ENCODE measurements at places on chromosomes 6 and 20.

- DNase-seq: peak; percentile 26
These were observed 67.3 kb downstream of the SCML4 start for GRCh38 chr6:107756660-107757355.

GRCh38 chr6:150490586-150490985 is 109.1 kb upstream of the PLEKHG1 start:
- no peak for DNase-seq

DNA sequence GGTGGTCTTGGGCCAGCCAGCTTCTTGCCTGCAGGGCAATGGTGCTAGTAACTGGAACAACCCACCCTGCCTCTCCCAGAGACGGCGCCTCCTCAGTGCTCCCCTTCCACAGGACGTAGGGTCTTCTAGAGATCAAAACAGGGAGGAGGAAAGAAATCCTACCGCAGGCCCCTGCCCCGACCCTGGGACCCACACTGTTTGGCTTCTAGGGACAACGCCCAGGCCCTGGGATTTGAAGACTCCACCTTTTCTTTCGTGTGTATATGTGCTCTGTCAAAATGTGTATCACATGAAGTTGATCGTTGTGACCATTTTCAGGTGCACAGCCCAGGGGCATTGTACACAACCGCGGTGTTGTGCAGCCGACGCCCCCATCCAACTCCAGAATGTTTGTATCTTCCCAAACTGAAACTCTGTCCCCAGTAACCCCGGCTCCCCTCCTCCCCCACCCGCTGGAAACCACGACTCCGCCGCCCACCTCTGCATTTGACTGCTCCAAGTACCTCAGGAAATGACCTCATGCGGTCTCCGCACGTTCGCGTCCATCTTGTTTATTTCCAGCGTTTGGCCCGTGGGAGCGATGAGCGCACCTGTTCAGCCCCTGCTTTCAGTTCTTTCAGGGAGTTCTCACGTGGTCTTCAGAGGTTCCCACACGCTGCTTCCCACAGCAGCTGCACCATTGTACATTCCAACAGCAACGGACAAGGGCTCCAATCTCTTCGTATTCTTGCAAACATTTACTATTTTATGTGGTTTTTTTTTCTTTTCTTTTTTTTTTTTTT is 3.4 kb upstream of the BHLHE23 start:
- peak; percentile 43 for DNase-seq

GRCh38 chr20:22404419-22405170 is 179.8 kb downstream of the FOXA2 start:
- DNase-seq: no peak

DNA sequence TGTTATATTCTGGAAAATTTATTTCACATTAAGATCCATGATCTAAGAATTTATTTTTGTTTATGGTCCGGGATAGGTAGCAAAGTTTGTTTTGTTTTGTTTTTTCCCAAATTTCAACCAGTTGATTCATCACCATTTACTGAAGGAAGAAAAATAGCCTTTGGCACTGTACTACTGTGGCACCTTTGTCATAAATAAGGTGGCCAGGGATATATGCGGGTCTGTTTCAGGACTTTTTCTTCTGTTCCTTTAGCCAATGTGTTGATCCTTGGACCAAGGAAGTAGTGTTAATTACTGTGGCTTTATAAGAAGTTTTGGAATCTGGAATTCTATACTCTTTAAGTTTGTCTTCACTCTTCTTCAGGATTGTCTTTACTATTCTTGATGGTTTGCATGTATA is 171.7 kb downstream of the FAXC start:
- no peak for DNase-seq

- no peak for DNase-seq
These were observed 4.0 kb downstream of the STK4 start for GRCh38 chr20:44970243-44970757.

- DNase-seq: no peak
These were observed 2.9 kb upstream of the RAB22A start for GRCh38 chr20:58306421-58307261.

GRCh38 chr20:20487811-20488210 is 119.9 kb downstream of the INSM1 start:
- no peak for DNase-seq

DNA sequence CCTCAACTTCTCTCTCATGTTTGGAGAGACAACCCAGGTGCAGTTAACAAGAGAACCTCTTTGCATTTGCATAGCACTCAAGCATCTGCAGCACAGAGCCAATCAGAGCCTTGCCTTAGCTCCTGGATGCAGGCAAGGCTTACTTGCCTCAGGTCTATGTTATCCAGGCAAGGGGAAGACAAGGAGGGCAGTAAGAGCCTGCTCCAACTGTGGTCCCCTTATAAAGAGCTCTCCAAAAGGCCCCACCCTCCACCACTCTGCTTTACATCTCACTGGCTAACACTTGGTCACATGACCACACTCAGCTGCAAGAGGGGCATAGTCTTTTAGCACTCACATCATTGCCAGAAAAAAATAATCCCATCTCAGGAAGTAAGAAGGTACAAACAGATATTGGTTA is 540.0 kb downstream of the PTPRT start:
- DNase-seq: no peak

DNA sequence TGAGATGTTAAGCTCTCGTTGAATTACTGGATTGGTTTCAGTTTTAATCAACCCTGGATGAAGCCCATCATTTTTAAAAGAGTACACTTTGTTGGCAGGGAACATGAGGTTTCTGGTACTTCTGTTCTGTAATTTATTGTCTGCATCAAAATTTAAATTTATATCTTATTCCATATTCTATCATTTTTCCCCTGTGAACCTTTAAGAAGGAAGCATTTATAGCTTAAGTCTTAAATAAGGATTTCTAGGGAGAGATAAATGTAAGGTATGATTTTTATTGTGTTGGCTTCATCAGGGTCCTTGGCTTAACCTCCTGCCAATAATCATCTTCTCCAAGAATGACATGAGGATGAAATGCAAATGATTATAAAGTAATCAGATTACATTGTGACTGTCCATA is 40.6 kb downstream of the MLIP start:
- DNase-seq: no peak

GRCh38 chr6:150588888-150589499 is 10.7 kb upstream of the PLEKHG1 start:
- no peak for DNase-seq

GRCh38 chr6:79750806-79751205 is 119.7 kb downstream of the SH3BGRL2 start:
- no peak for DNase-seq

- no peak for DNase-seq
These were observed 54.7 kb downstream of the PHF20 start for GRCh38 chr20:35826397-35826998.

- DNase-seq: no peak
These were observed 154.5 kb downstream of the OTOR start for GRCh38 chr20:16902662-16903061.
